Activated T-helper 1 cell treated with anti-CD3 and anti-CD28 coated beads, Interleukin-12 subunit alpha, Interleukin-12 subunit beta, Interleukin-2, Interleukin-4 antibody, amounts not matched to agents 30 ng/mL and 10 ng/mL and 1 ng/mL, durations not matched to agents 14 hours and 24 hours and 36 hours (primary cell): ENCODE measurements at places on chromosomes 7 and 10.
A peak's percentile ranks its signal among the peaks of the same experiment; 100 is the strongest.

GRCh38 chr7:76122516-76123239 is 74.8 kb downstream of the MDH2 start:
- DNase-seq: no peak

- no peak for DNase-seq
Measured at GRCh38 chr7:157525491-157525915, 188.7 kb downstream of the DNAJB6 start.

- DNase-seq: no peak
Measured at GRCh38 chr7:136045181-136045580, 68.0 kb upstream of the MTPN start.

GRCh38 chr7:25621993-25622392 is 393.7 kb upstream of the NPVF start:
- no peak for DNase-seq

DNA sequence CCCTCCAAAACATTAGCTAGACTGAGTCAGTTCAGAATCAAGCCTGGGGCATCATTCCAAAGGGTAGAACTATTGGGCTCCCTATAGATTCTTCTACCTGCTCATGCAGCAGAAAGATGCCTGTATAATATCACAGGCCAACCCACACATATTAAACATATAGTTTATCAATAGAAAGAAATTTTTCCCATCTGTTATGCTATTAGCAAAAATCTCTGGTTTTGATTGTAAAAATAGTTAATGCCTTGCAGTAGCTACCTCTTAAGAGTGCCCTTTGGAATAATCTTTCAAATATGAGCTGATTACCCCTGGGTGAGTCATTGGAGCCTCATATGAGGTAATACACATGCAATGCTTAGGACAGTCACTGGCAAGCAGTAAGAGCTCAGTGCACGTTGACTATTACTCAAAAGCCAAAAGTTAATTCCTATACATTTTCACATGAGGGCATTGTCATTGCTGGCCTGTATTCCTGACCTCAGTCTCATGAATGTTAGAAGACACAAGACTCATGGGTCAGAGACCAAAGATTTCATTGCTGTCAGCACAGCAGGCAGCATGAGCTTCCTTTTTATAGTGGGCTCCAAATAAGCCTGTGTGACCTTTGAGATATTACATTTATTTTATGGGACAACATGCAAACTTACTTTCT is 180.0 kb downstream of the FGFR2 start:
- no peak for DNase-seq

DNA sequence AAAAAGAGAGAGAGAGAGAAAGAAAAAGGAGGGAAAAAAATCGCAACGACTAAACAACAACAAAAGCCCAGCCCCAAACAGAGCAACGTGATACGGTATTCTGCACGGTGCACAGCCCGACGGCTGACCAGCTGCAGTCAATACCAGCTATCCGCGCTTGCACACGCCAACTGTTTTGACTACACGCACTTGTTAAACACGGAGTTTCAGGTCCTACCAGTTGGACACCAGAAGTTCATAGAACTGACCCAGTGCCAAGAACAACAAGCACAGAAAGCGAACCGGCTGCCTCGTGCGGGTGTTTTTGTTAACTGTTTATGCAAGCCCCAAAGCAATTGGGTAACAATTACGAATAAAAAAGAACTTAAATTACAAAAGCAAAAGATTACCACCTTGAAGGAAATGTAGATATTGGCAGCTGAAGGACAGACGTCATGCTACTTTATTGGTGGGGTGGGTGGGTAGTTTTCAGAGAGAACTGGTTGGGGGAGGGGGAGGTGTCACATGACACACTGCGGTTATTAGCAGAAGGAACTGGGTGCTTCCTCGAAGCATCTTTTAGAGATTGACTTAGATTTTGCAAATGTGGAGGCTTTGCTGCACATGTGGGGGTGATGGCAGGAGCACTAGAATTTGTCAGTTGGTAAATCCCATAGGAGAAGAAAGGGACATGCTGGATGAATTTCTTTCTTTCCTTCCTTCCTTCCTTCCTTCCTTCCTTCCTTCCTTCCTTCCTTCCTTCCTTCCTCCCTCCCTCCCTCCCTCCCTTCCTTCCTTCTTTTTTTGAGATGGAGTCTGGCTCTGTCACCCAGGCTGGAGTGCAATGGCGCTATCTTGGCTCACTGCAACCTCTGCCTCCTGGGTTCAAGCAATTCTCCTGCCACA is 110.6 kb upstream of the EFCAB10 start:
- no peak for DNase-seq

DNA sequence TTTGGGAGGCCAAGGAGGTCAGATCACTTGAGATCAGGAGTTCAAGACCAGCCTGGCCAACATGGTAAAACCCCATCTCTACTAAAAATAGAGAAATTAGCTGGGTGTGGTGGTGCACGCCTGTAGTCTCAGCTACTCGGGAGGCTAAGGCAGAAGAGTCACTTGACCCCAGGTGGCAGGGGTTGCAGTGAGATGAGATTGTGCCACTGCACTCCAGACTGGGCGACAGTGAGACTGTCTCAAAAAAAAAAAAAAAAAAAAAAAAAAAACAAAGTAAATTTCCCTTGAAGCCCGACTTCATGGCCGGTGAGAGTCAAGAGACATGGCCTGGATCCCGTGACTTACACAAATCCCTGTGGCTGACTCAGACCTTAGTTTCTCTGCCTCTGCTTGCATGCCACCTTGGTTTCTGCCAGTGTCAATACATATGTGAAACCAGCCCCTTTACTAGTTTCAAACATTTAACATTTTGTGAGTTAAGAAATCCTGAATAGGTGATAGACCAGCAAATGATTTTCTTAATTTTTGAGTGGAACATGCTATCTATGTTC is 62.8 kb downstream of the ZEB1 start:
- no peak for DNase-seq

GRCh38 chr7:113085781-113086390 is 741 bp downstream of the GPR85 start:
- DNase-seq: no peak

GRCh38 chr7:115340828-115341227 is 418.9 kb downstream of the MDFIC start:
- no peak for DNase-seq

GRCh38 chr7:113582471-113582870 is 336.3 kb downstream of the PPP1R3A start:
- DNase-seq: no peak

GRCh38 chr10:110971638-110972037 is 52.2 kb downstream of the SHOC2 start:
- no peak for DNase-seq

DNA sequence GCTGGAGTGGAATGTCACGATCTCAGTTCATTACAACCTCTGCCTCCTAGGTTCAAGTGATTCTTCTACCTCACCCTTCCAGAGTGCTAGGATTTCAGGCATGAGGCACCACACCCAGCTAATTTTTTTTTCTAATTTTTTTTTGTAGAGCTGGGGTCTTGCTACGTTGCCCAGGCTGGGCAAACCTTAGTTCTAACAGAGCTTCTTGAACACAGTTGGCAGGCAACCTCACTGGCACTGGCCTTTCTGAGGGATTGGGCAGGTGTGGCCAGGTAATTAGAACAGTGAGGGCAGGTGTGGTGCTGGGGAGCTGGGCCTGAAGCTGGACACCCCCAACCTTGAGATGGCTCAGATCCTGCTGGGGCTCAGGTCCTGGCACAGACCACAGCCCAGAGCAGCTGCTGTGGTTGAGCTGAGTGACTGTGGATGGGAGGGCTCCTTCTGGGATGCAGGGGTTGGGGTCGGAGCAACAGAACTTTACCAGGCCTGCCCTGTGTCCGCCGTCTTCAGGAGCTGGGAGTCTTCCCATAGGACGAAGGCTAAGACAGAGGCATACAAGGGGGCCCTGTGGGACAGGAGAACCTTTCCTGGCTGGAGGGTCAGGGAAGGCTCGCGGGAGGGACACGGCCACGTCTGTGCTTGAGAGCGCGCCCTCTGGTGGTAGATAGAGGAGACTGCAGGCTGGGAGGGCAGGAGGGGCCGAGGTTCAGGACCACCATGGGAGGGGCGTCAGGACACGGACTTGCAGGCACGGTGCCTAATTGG is 48.2 kb downstream of the COL26A1 start:
- DNase-seq: peak; percentile 20

DNA sequence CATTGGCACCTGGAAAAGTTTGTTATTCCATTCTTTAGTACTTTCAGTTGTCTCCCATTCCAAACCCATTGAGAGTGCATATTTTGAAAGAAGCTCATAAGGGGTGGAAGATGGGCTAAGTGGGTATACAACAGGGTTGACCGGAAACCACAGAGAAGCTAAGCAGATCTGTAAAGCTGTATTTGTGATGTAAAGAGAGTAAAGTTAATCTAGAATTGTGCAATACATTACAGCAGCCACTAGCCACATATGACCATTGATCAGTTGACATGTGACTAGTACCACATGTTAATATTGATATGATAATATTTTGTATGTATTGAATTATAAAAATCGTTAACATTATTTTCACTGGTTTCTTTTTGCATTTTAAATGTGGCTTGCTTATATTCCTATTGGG is 4.9 kb upstream of the PNLIP start:
- no peak for DNase-seq

- no peak for DNase-seq
Measured at GRCh38 chr7:157926107-157926506, 589.3 kb downstream of the DNAJB6 start.

DNA sequence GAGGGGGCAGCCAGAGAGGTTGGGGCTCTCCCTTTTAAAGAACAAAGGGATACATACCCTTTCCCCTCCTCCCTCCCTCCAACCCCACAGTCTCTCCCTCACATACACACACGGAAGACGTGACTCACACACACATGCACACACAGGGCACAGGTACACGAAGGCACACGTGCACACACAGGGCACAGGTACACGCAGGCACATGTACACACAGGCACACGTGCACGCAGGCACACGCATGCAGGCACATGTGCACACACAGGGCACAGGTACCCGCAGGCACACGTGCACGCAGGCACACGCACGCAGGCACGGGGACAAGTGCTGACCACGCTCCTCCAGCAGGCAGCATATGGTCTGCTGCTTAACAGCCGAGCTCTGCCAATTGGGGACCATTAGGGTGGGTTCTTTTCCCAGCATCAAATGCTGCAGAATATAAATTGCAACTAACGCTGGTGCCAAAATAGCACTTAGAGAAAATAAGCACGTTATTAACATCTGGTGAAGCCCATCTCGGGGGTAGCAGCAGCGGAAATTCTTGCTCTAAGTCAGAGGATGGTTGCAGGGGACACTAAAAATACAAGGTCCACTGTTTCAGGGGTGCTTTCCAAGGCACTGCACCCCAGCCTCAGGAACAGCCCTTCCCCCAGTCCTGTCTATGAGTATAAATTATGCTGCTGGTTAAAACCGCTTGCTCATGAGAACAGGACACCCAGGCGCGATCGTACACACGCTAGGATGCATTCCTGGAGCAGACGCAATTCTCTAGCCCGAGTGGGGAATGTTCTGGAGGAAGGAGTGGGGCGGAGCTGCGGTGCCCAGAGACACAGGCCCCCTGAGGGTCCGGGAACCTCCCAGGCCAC is 55.2 kb upstream of the TNRC18 start:
- DNase-seq: no peak

DNA sequence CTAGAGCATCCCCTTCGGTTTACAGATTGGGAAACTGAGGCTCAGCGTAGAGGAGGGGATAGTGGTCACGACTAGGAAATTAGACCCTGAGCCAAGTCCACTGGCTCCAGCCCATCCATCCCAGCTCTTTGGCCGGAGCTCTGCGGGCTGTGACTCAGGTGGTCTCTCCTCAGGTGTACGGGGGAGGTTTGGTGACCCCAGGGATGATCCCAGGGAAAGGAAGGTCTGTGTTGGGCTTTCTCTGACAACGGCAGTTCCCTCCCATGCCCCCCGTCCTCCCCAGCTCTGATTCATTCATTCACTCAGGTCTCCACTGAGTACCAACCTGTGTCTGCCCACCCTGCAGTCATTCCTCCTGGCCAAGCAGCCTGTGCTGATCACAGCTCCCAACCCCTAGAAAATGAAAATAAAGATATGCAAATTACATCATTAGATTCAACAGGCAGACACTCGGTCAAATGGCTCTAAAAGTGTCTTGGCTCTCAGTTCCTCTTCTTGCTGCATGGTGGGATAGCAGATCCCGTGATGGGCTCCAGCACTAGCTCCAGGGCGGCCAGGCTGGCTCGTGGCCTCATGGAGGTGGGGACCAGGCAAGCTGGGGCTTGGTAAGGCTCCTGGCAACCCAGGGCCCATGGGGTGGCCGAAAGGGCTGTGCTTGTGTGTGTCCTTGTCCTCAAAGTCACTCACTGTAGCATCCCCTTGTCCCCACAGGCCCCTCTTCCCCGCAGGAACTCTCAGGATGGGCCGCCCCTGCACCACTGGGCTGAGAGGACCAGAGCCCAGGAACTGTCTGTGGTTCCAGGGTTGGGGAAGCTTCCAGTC is 37.8 kb downstream of the CLRN3 start:
- DNase-seq: no peak

DNA sequence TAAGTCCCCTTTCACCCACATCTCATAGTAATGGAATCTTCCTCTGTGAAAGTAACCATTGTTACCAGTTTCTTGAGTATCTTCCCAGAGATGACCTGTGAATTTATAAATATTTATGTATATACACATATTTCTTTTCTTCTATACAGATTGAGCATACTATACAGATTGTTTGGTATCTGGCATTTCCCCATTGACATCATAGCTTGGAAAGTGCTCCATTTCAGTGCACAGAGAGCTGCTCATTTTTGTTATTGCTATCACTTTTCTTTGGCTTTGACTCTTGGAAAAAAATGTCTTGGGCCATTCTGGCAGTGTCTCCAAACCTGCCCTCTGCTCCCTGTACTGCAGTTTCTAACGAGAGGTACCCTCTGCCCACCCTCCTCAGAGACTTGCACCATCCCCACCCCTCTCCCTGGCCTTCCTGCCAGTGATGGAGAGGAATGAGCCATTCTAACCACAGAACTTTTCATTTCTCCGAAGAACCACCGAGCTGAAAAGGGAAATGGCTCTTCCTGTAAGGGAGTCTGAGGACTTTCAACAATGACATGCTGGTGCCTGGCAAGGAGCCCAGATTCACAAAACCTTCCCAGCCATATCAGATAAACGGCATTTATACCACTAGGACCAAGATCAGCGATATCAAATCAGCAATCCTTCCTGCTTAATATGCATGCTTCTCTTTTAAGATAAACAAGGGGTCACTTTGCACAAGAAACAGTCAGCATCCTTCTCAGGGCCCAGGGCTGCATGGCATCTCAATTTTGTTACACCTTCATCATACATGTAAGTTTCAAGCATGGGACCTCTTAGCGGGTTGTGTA is 19.7 kb upstream of the CCSER2 start:
- DNase-seq: peak; percentile 37

GRCh38 chr7:38232502-38233366 is 40.7 kb downstream of the TARP start:
- DNase-seq: peak; percentile 78

DNA sequence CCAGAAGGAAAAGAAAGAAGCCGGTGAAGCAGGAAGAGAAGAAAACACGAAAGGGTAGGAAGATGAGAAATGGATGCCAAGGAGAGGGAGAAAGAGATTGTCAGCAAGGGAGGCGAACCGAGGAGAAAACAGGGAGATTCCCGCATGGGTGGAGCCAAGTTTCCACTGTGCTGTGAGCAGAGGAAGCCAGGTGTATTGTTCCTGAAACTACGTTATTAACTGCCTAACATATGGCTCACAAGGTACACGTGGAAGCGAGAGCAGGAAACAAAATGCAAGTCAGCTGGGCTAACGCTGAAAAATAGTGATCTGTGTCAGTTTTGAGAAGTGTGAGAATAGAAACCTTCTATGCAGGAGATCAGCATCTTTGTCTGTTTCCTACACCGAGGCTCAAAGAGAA is 20.4 kb upstream of the HIPK2 start:
- no peak for DNase-seq

- no peak for DNase-seq
Measured at GRCh38 chr7:48872548-48872947, 51.8 kb upstream of the CDC14C start.

GRCh38 chr10:130020651-130021382 is 56.7 kb upstream of the EBF3 start:
- DNase-seq: no peak
